ENCODE measurements at places on chromosomes 7 and 10.

DNA sequence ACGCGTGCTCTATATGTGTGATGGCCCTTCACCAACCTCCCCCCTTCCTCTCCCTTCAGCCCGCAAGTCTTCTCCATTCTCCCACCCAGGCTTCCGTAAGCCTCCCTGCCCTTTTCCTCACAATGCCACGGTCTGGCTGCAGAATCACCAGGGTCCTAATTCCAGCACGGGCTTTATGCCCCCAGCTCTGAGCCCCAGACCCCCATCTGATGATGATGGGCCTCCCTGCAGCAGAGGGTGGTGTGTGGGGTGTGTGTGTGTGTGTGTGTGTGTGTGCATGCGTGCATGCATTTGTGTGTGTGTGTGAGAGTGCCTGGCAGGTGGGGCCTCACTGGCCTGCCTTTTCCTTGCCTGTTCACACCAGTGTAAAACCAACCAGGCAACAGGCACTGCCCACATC is 109.9 kb downstream of the OAT start:
- no peak for DNase-seq

DNA sequence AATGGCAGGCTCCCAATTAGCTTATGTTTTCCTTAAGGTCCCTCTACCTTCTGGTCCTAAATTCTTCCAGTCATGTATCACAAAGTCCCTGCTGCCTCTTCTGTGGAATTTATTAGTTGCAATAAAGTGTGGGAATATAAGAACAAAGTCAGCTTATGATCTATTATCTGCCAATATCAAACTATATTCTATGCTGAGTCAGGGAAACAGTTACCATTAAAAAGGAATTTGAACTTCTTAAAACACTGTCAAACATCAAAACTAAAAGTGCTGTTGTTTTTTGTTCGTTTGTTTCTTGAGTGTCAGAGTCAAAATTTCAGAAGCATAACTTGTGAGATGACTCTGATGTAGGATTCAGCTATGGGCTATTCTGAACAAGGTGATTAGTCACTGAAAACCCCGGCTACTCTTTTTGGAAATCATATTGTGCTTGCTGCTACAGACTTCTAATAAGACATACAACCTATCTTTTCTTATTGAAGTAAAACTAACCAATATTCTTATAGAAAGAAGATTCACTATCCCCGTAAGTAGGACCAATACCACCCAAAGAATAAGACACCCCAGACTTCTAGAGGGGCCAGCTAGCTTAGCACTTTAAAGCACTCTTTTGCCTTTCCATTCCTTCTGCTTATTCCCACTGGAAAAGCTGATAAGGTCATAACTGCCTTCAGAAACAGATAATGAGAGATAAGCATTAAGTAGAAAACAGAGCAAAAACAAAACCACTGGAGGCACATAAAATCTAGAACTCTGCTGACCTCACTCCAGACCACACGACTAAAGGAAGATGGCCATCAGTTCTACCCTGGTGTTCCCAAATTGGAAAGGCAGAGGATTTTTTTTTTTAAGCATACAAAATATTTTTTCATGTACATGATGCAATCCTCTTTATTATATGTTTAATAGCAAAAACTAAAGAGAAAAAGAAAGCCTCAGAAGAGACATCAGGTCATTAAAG is 370.6 kb downstream of the PARD3 start:
- DNase-seq = no peak

GRCh38 chr10:131141207-131141606 is 170.3 kb downstream of the TCERG1L start:
- DNase-seq = no peak

GRCh38 chr10:54496852-54497251 is 304.2 kb downstream of the PCDH15 start:
- no peak for DNase-seq

GRCh38 chr10:22795546-22795945 is 81.2 kb upstream of the PIP4K2A start:
- DNase-seq = no peak

DNA sequence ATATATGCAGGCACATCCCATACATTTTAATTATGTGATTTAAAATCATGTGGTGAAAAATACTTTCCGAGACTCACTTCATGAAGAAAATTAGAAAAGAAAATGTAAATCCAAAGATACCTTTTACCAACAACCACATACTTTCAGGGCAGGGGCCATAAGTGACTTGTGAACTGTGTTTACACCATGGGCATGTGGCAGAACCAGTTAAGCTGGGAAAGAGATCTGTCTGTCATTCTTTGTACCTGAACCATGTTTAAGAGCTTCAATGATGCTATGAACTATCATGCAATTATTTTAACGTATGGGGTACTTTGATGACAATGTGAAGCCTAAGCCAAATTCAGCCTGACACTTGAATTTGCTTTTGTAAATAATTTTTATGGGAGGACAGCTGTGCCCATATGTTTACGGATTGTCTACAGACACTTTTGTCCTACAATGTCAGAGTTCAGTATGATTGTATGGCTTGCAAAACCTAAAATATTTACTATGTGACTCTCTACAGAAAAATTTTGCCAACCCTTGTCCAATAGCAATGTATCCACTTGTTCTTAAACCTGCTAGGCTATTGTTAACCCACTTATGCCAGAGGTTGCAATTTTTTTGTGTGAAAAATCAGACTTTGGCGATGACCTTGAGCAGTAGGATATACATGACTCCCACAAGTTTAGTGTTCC is 654.6 kb downstream of the TNS3 start:
- no peak for DNase-seq

DNA sequence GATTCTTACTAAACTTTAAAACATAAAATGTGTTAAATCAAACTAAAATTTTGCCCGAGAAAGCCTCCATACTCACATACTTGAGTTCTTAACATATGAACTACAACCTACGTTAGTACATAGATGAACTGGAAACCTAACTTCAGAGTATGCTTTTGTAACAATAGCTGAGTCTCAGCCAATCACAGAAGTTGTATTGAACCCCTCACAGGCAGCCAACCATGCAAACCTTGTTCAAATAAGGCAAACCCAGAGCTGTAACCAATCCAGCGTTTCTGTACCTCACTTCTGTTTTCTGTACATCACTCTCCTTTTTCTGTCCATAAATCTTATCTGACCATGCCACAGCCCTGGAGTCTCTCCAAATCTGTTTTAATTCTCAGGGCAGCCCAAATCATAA is 157.3 kb upstream of the COL1A2 start:
- DNase-seq = no peak

GRCh38 chr7:107044347-107045194 is at the start of gene PRKAR2B:
Gene PRKAR2B (plus strand): TSS chr7:107044705. CDS start chr7:107044908, 203 bp downstream.
- no peak for DNase-seq

GRCh38 chr10:70816220-70816894 is 609 bp downstream of the SGPL1 start:
- DNase-seq = peak; percentile 68

DNA sequence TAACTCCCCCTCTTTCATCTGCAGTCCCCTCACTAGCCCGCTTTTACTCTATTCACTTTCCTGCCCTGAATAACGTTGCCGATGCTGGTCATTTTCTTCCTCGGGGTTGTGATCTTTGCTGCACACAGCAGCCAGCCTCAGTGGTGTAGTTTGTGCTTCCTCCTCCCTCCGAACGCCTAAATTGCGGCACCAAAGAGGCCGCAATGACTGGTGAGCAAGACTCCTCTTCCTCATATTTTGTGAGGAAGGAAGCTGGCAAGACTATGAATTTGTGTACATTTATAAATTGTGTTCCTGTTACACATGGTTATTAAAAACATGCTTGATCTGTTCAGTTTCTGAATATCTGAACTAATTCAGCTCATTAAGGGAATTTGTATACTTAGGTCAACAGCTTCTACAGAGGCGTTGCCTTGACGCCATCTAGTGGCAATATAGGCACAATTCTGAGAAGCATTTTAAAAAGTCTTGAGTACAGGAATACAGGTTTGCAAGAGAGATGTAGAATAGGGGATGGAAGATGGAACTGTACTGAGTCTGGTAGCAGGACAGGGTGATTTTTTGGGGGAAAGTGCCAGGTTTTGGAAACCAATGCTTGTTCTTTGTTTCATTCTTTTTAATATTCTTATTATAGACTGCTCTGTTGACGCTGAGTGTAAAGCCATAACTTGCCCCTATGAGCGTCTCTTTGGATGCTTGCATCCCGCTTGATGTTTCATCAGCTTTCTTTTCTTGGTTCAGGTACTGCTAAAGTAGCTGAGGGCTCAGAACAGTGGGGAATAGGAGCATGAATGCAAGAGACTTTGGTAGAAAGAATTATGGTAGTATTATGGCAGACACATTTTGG is 4.1 kb upstream of the TAS2R5 start:
- DNase-seq = no peak

DNA sequence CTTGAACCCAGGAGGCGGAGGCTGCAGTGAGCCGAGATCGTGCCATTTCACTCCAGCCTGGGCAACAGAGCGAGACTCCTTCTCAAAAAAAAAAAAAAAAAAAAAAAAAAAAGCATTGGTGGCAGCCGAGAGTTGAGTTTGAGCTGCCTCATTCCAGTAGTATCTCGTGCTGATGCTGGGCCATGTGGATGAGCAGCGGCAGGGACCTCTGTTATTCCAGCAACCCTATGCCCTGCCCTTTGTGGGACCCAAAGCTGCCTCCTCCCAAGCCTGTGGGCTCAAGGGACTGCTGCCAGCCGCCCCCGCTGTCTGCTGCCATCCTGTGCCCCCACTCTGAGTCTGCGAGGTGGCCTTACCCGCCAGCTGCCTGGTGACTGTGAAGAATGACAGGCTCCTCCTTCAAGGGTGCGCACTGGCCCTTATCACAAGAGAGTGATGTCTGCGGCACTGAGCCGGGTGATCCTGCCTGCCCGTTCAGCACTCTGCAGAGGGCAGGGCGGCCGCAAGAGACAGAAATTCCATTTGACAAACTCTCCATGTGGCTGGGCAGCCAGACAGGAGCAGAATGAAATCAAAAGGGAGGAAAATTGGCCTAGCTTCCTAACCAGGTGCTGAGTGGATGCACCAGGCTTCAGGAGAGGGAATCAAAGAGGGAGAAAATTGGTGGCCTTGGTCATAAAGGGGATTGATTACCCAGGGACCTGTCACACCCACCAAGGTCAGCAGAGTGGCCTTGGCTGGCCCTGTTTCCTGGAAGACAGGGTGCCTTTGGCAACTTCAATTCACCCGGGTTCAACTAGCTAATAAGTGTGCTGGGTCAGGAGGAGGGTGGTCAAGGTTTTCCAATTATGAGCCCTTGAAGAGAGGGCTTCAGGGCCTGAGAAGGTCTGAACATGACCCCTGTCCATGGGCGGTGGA is 65.3 kb upstream of the ZMIZ1 start:
- DNase-seq = peak; percentile 28

DNA sequence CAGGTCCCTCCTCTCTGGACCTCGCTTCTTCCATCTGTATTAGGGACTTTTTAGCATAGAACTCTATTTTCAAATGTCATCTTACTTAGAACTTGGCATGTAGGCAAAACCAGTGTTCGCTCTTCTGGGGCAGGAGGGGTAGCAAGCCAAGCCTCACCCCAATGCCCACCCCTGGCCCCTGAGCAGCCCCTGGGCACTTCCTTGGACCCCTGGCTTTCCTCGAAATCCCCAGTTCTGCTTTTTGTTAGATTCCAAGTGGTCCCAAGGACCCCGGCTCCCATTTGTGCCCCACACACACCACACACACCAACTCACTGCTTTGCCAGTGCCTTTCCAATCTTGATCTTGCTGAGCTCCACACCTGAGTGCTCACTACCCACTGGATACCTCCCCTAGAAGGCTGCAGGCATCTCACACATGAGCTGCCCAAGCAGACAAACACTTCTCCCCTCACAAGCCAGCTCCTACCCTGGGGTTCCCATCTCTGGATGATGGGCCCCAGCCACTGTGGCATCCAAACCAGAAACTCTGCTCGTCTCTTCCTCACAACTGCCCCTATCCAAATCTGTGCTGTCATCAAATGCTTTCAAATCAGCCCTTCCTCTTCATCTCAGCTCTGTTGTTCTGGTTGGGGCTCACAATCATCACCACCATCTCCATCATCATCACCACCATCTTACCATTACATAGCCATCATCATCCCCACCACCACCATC is 167.9 kb upstream of the ZMIZ1 start:
- no peak for DNase-seq

DNA sequence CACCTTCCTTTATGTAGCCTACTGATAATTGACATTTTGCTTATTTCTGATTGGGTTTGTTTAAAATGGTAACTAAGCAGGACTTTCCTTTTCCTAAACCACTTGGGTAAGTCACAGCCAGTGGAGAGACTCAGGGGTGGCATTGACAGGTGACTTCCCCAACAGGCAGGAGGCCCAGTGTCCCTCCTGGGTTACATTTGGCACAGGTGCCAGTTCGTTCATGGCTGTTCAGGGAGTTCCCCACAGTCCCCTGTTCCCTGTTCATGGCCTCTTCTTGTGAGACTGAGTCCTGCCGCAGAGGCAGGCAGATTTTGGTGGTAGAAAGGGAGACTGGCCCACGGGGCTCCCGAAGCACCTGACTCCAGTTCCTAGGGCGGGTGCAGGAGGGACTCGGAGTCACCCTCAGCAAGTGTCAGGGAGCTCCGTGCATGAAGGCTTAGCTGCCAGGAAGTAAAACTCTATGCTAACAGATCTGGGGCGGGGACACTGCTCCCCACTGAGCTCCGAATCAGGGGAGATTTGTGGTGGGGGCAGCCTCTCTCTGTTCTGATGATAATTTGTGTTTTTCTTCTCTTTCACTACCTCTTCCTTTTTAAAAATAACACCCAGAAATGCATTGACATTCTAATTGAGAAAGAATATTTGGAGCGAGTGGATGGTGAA is 84.1 kb downstream of the EZH2 start:
- DNase-seq = no peak

DNA sequence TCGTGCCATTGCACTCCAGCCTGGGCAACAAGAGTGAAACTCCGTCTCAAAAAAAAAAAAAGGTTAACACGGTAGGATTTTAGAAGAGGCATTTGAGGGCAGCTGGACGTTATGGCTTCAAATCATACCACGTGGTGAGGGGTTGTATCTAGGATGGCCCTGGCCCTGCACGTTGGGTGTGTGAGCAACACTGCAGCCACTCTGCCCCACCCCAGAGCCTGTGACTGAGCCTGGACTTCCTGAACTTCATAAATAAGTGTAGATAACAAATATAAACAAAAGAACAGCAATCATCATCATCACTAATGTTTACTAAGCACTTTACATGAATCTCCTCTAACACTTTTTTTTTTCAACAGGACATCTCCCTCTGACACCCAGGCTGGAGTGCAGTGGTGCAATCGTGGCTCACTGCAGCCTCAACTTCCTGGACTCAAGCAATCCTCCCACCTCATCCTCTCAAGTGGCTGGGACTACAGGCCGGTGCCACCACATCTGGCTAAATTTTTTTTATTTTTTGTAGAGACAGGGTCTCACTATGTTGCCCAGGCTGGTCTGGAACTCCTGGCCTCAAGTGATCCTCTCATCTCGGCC is 169.5 kb upstream of the FRMD4A start:
- DNase-seq = no peak
